Stimulated activated CD4-positive, alpha-beta T cell treated with anti-CD3 and anti-CD28 coated beads, Interleukin-2, amount 100 ng/mL, for 24 hours (primary cell): ENCODE measurements at places on chromosomes 6 and 20.

- no peak for DNase-seq
Observed at GRCh38 chr6:16160794-16161193, 31.9 kb downstream of the MYLIP start.

- no peak for DNase-seq
Observed at GRCh38 chr6:20669571-20670314, 135.5 kb downstream of the CDKAL1 start.

- DNase-seq, result no peak
Observed at GRCh38 chr6:121838842-121839241, 403.4 kb downstream of the GJA1 start.

DNA sequence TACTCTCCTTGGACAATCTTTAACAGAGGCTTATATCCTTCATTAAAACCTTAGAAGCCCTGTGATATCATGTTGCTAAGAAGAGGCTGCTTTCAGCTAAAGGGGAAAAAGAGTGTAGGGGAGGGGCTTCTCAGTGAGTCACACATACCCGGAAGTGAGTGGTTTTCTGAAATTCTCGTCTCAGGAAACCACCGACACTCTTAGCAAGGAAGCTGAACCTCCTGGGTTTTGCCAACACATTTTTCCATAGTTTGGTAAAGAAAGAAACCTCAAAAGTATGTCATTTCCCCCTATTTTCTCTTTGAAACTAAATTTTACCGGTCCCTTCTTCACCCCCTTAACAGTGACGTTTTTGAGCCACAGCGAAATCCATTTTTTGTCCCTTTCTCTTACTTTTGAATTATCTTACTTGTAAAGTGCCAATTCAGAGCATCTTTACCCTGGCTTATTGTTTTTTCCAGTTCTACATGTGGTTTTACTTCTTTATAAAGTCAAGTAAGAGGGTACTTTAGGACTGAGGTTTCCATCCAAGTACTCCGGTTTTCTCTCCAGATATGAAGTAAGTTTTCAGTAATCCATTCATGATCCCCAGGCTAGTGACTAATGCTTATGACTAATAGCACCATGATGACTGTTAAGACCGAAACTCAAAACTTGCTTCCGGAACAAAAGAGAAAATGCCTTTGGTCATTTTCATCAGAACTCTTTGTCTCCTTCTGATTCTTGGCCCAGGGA is 219.3 kb downstream of the ARHGAP18 start:
- peak; percentile 66 for DNase-seq

DNA sequence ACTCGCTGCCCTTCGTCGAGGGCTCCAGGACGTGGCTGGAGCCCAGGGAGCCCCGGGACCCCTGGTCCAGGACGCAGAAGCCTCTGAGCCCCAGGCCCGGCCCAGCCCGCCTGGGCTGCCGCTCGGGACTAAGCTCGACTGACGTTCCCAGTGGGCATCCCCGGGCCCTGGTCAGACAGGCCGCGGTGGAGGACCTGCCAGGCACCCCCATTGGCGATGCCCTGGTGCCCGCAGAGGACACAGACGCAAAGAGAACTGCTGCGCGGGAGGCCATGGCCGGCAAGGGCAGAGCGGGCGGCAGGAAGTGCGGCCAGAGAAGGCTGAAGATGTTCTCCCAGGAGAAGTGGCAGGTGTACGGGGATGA is 28.9 kb downstream of the ZNF831 start:
- DNase-seq, result no peak

DNA sequence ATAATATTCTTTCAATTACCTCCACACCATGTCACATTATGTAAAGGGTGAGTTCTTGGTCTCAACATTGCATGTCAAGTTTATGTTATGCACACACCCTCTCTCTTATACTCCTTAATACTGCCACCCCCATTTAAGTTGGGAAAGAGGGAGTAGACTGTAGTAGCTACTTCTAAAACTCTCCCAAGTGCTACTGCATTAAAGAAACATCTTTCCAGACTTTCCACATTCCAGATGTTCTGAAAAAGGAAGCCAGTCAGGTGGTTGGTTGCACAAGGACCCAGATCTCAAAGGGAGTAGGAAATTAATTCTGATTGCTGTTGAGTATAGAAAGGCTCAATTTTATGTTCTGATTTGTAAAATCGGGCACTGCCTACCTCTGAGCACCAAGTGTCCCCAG is 419.5 kb downstream of the CD83 start:
- no peak for DNase-seq

DNA sequence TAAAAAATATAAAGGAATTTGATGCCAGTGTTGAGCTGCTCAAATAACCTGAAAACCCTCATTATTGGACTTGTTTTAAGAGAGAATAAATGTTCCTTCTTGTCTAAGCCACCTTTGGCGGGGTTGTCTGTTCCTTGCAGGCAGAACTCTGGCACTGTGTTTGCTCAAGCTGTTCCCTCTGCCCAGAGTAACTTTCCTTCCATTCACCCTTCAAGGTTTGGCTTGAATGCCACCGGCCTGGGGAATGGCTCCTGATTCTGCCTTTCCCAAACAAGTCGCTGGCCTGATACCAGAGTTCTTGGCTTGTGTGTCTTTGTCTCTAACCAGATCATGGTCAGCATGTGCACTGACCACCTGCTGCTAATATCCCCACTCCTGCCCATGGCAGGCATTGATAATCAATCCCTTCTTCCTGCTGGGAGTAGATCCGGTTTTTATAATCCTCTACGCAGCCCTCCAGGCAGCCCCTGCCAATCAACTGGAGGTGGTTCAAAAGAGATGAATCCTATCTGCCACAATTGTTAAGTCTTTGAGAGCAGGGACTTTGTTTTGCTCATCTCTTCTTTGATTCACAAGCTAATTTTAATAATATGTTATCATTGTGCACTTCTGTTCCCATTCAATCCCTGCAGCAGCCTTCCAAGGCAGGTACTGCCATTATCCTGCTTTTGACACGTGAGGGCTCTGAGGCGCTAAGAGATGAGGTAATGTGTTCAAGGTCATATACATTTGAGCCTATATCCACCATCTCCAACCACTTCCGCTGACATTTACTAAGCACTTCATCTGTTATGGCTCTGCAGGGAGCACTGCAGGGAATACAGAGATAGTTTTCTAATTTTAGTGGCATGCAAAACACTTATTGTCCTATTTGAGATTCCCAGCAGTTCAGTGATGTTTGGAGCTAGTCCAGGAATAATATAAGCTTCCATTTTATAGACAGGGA is 3.1 kb upstream of the CCM2L start:
- no peak for DNase-seq

GRCh38 chr6:129621252-129621651 is 88.7 kb downstream of the ARHGAP18 start:
- peak; percentile 42 for DNase-seq

GRCh38 chr6:36945301-36945700 is 9.2 kb upstream of the PI16 start:
- no peak for DNase-seq

- DNase-seq, result no peak
Observed at GRCh38 chr6:33165581-33166258, 26.5 kb downstream of the COL11A2 start.

DNA sequence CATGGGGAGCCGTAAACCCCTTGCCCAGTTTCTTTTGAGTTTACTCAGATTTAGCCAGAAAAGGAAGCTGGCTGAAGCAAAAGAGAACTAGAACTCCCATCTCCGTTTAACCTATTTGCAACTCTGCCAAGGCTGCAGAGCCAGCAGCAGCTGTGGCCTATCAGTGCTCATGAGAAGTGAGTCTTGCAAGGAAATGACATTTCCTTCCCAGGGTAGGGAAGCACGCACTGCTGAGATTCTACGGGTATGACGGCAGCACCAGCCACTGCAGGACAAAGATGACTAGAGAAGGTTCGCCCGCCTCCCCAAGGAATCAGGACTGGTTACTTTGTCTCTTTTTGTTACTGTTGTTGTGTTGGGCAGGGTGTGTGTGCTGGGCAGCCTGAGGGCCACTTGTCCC is 47.6 kb downstream of the PPP1R3G start:
- DNase-seq, result no peak

GRCh38 chr6:56024931-56025330 is 149.5 kb upstream of the BMP5 start:
- DNase-seq, result no peak

GRCh38 chr20:23697947-23698346 is 9.1 kb upstream of the CST4 start:
- DNase-seq, result no peak

DNA sequence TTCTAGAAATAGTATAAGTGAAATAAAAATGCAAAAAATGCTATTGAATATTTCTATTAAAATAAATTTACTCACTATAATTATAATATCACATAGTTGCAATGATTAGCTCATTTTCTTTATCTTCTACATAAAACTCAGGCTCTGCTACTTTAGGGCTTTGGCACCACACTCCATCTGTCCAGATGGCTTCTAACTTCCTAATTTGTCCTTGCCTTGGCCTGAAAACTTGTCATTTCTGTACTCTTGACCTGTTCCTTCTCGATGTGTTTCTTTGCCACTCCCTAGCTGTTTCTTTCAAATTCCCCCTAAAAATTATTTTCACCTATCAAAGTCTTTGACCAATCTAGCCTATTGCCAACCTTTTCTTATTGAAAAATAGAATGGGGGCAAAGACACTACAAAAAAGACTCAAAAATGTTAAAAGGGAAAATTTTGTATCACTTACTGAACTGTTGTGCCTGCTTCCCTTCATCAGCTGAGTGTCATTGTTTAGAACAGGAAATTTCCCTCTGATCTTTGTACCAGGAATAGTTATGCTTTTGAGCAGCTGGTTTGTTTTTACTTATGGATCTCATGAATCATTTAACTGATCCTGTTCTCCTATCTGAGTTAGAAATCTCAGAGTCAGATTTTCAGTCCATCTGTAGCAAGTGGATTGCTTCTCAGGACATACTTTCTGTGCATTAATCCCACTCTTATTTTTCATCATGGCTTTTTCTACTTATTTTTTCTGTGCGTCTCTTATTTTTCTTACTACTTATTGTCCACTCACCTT is 279.2 kb upstream of the CNR1 start:
- DNase-seq, result no peak

DNA sequence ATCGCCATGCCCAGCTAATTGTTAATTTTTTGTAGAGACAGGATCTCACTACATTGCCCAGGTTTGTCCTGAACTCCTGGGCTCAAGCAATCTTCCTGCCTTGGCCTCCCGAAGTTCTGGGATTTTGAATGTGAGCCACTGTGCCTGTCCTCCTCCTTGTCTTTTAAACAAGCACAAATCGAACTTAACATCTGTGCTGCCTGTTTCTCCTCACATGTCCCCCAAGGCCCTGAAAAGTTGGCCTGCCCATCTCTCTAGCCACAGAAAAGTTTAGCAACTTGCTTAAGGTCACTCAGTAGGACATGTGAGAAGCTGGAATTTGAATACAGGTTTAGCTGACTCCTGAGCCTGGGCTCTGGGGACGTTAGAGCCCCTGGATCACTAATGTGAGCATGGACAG is 115.7 kb upstream of the KCNG1 start:
- no peak for DNase-seq

DNA sequence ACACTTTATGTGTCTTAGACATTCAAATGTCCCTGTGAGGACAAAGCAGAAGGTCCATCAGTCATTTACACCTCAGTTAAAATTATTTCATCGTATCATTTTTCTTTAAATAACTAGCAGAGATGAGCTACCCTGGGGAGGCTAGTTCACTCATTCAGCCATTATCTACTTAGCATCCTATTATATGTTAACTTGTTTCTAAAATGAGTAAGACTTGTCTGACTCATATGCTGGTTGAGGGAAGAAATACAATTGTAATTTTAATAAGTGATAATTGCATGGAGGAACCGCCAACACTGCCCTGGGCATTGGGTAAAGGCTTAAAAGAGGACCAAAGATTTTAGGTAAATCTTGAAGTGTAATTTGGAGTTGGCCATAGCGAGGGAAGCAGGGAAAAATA is 12.4 kb upstream of the PTPRK start:
- DNase-seq, result no peak

GRCh38 chr6:166947251-166947650 is 9.1 kb downstream of the RNASET2 start:
- no peak for DNase-seq
